ENCODE measurements at places on chromosomes 16 and 17.
A peak's percentile ranks its signal among the peaks of the same experiment; 100 is the strongest.

- peak; percentile 95 for DNase-seq
- H3K27ac ChIP-seq, result peak overlapping the region; percentile 90
- H3K4me3 ChIP-seq, result peak overlapping the region; percentile 24
- no peaks in the 10 kb centered on the region for H3K27me3 ChIP-seq
Observed at GRCh38 chr17:40113110-40113906, 8.5 kb upstream of the MSL1 start.

DNA sequence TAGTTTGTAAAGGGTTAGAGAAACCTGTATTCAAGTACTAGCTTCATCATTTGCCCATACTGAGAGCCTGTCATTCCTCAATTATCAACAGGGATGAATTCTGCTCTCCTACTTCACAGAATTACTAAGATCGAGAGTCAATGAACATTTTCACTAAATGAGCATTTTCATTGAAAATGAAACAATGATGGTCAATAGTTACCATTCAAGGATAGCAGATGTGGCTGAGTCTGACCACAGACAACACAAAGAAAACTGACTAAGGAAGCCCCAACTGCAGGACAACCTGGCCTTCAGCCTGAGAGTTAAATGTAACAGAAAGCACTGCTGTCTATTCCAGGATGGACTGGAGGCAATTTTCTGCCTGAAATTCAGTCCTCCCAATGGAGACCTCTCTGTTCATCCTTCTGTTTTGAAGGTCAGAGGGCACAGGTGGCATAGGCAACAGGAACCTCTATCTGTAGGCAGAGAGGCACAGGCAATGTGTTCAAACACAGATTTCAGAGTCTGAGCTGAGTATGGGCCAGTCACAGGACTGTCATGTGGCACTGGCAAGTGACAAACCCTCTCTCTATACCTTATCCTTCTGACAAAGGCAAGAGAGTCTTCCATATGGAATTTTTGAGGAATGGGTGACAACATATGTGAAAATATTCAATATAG lies 19.5 kb downstream of the TRAF4 start:
- peaks cover 4% of the 10 kb centered on the region for H3K4me1 ChIP-seq
- H3K36me3 ChIP-seq, result peaks cover 31% of the 10 kb centered on the region
- H3K27me3 ChIP-seq, result no peaks in the 10 kb centered on the region
- H3K27ac ChIP-seq, result no peak overlapping the region

- no peaks in the 10 kb centered on the region for H3K27me3 ChIP-seq
- H3K36me3 ChIP-seq, result peaks cover 100% of the 10 kb centered on the region
- no peak overlapping the region for H3K27ac ChIP-seq
- no peak overlapping the region for H3K4me3 ChIP-seq
- no peaks in the 10 kb centered on the region for H3K4me1 ChIP-seq
Observed at GRCh38 chr16:2766430-2767139, 10.5 kb downstream of the ELOB start.

DNA sequence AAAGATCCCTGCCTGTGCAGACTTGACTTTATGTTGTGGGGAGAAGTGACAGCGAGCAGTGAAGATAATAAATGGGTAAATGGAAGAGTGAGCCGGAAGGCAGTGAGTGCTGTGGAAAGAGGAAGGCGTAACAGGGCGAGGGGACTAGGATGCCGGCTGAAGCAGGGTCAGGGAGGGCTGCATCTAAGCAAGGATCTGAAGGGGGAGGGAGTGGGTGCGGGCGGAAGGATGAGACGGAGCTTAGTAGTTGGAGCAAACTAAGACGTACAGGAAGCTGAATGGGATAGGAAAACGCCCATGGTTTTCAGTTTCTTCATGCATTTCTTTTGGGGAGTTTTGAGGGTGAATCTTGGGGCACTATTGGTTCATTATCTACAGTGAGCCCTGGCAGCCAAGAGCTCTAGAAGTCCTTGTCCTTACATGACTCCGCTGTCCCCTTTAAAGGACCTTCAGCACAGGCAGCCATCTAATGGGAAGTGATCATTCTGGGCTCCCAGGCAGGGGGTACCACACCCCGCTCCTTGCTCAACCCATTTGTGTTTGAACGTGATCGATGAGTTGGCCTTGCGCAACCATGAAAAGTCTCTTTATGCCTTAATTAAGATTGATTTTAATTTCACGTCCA lies 10.4 kb upstream of the NAT9 start:
- no peaks in the 10 kb centered on the region for H3K27me3 ChIP-seq
- H3K4me1 ChIP-seq, result no peaks in the 10 kb centered on the region
- H3K4me3 ChIP-seq, result no peak overlapping the region
- DNase-seq, result no peak
- H3K36me3 ChIP-seq, result peaks cover 26% of the 10 kb centered on the region
- H3K27ac ChIP-seq, result no peak overlapping the region

DNA sequence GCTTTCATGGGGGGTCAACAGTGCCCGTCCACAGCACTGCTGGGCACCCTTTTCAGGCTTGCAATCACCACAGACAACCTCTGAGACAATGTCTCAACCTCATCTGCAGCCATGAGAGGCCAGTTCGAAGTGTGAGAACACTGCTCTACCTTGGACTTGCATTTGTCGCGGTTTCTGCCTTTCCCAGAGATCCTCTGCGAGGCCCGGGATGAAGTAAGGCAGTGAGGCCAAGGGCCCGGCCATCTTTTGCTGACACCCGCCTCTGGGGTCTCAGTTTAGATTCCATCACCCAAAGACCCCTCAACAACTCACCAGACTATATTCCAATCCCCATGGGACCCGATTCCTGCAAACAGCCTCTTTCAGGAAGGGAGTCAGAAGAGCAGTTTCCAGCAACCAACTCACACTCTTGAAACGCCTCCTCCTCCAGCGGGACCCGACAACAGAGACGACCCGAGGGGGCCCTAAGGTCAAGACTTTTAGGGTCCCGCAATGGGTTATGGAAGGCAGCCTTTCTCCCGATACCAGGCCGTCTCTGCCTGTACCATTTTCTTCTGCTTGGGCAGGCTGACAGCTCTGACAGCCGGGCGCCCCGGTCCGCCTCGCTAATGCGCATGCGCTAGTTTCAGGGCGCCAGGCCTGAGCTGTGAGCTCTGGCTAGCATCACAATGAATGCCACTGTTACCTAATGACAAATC lies 576.0 kb downstream of the KCNJ18 start:
- DNase-seq, result no peak
- no peak overlapping the region for H3K4me3 ChIP-seq
- no peaks in the 10 kb centered on the region for H3K36me3 ChIP-seq
- no peaks in the 10 kb centered on the region for H3K27me3 ChIP-seq

DNA sequence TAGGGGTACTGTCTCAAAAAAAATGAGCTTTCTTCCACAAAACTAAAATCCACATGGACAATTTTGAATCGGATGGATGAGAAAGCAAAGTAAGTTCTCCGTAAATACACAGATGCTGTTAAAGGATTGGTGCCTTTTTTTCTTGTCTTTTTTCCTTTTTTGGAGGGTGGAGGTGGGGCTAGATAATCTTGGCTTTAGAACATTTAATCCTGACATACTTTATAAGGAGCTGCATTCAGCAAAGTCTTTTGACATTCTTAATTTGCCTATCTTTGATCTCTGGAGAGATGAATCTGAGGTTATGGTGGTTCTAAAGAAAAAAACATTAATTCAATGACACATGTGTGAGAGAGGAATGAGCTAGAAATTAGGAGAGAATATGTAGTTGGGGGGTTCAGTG lies 312.3 kb upstream of the KCNJ16 start:
- peaks cover 20% of the 10 kb centered on the region for H3K4me1 ChIP-seq
- DNase-seq, result no peak
- H3K27me3 ChIP-seq, result no peaks in the 10 kb centered on the region
- no peaks in the 10 kb centered on the region for H3K36me3 ChIP-seq
- H3K27ac ChIP-seq, result peak overlapping the region; percentile 98
- H3K4me3 ChIP-seq, result no peak overlapping the region

- DNase-seq, result peak; percentile 80
- H3K36me3 ChIP-seq, result no peaks in the 10 kb centered on the region
- H3K27ac ChIP-seq, result peak overlapping the region; percentile 14
Observed at GRCh38 chr16:17469011-17469740, 1.6 kb downstream of the XYLT1 start.

DNA sequence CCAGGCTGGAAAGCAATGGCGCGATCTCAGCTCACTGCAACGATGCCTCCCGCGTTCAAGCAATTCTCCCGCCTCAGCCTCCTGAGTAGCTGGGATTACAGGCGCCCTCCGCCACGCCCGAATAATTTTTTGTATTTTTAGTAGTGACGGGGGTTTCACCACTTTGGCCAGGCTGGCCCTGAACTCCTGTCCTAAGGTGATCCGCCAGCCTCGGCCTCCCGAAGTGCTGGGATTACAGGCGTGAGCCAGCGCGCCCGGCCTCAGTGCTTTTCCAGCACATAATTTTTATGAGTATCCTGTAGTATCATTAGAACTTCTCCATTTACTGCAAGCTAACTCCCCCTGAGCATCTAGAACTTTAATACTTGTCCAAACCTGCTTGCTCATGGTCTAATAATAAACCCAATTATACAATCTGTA lies 1.8 kb downstream of the UBE2G1 start:
- 0 out of 2 replicates have a peak, but pooled peaks cover 1% of the 10 kb centered on the region for H3K36me3 ChIP-seq
- H3K4me3 ChIP-seq, result peak overlapping the region; percentile 71
- no peak for DNase-seq
- H3K27me3 ChIP-seq, result no peaks in the 10 kb centered on the region

DNA sequence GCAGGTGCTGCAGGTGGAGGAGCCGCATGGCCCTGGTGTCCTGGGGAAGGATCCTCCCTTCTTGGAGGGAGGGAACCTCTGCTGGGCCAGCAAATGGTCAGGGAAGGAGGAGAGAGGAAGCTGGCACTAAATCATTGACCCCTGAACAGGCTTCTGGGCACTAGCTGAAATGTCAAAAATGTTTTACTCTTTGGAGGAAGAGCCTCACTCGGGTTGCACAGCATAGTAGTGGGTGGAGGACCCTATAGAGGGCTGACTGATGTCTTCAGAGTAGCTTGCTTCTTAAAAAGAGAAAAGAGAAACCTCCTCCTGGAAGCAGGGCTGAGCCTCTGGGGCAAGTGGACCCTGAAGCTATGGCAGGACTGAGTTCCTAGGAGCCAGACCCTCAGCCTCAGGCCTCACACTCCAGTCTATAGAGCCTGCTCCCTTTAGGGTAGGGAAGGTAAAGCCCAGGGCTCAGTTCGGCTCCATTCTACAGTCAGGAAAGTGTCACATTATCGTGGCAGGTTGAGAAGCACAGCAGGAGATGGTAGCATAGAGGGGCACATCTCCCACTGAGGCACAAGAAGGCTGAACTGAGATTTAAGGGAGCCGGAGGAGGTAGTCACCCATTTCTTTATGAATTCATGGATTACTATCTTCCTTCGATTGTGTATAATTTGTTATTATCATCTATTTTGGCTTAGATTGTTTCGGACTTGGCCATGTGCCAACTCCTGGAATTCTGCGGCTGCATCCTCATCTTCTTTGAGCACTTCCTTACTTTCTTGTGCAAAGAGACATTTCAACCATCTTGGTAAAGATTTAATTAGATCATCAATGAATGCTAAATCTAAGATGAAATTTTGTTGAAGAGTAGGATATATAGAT lies 7.3 kb upstream of the CUEDC1 start:
- no peak for DNase-seq
- H3K4me3 ChIP-seq, result no peak overlapping the region
- H3K27ac ChIP-seq, result no peak overlapping the region
- H3K36me3 ChIP-seq, result no peaks in the 10 kb centered on the region
